ENCODE measurements at places on chromosomes 7 and 10.
A peak's percentile ranks its signal among the peaks of the same experiment; 100 is the strongest.

- DNase-seq, result no peak
These were observed 2.0 kb downstream of the RELN start for GRCh38 chr7:103987451-103987850.

GRCh38 chr7:35553519-35553918 lies 141.4 kb downstream of the HERPUD2 start:
- DNase-seq, result no peak

GRCh38 chr10:86922553-86922961 lies 34.9 kb downstream of the MMRN2 start:
- no peak for DNase-seq

DNA sequence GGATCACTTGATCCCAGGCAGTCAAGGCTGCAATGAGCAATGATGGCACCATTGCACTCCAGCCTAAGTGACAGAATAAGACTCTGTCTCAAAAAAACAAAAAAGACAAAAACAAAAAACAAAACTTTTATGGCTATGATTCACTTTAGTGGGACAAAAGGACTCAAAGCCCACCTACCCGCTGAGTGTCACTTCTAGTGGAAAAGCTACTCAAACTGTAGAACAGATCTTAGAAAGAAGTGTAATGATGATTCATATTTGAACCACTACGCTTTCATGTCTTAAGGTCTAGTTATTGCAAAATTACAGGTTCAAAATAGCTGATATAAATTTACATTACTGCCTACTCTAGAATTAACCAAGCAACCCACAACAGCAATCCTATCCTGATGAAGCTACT lies 47.1 kb upstream of the OTUD1 start:
- DNase-seq, result no peak

- DNase-seq, result no peak
These were observed 46.1 kb downstream of the ASB13 start for GRCh38 chr10:5620223-5620721.

GRCh38 chr7:15245831-15246230 lies 316.0 kb downstream of the AGMO start:
- no peak for DNase-seq

DNA sequence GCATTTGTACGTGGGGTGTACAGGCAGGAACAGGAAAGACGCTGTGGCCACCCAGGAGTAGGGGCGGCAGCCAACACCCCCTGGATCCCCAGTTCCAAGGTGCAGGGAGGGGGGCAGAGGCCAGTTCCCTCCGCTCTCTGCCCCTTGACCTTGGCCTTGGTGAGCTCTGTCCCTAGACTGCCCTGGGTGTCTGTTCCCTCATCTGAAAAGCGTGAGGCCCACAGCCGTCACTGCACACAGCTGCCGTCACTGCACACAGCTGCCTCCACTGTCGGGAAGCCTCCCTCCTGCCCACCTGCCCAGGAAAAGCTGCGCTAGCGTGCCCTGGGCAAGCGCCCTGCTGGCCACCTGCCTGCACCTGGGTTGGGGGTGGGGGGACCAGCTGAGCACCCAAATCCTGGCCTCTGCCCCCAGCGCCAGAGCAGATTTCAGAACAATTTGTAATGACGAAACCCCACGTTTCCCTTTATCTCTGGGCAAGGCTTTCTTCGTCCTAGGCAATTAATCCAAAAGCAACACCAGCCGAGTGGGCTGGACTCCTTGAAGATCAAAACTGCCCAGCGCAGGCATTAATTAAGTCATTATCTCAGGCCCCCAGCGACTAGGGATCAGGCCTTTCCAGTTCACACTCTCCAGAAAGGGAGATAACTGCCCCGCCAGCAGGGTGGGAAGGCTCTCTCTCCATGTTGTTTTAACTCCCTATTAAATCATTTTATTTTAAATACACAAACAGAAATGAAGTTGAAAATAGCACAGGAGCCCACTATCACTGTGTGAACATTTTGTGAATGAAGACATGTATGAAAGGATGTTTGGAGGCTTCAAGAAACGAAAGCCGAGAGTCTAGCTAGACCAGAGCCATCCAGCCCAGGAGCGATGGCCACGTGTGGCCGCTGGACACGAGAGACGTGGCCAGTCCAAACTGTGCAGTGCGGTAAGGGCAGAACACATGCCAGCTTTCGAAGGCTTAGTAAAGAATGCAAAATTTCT lies 4.0 kb upstream of the PDGFA start:
- DNase-seq, result no peak

DNA sequence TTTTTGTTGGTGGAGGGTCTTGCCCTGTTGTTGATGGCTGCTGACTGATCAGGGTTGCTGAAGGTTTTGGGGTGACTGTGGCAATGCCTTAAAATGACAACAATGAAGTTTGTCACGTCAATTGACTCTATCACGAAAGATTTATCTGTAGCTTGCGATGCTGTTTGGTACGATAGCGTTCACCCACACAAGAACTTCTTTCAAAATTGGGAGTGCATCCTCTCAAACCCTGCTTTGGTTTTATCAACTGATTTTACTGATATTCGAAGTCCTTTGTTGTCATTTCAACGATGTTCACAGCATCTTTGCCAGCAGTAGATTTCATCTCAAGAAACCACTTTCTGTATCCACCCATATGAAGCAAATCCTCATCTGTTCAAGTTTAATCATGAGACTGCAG lies 26.0 kb downstream of the NAMPT start:
- DNase-seq, result no peak

DNA sequence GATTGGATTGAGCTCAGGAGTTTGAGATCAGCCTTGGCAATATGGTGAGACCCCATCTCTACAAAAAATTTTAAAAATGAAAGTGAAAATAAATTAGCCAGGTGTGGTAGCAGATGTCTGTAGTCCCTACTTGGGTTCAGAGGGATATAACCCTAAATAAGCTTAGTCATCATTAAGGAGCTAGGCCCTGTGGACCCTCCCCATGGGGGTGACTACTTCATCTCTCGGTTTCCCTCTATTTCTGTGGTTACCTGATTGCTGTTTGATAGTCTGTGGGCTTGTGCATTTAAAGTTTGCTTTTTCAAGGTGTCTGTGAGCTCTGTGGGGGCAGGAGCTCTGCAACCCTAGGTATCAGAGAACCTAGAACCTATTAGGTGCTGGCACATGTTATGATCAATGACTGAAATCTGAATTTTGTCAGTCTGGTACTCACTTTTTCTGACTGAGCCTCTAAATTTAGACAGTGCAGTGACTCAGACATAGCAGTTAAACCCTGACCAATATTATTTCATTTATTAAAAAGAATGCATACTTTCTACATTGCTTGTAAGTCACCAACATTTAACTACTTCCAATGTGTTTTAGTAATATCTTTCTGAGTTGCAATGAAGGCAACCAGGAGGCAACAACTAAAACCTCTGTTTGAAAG lies 8.1 kb upstream of the CUZD1 start:
- DNase-seq, result peak; percentile 73

GRCh38 chr7:84230491-84230890 lies 35.9 kb upstream of the SEMA3A start:
- DNase-seq, result no peak

DNA sequence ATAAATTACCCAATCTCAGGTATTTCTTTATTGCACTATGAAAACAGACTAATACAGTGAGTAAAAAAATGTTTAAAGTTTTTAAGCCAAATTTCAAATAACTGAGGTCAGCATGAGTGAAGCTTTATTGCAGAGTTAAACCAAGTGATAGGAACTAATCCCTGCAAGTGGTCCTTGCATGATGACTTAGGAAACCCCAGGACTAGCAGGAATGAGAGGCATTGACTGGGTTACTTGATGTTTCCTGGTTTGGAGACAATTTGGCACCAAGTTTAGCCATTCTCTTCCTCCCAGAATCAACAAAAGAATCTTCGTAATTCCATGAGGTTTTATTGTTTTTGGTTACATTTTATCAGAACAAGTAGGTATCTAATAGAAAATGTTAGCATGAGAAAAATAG lies 194.2 kb downstream of the BICC1 start:
- DNase-seq, result no peak
